Left kidney (tissue), 8 donors: ENCODE measurements at places on chromosomes 16 and 17.

- no peak for DNase-seq
These were observed 56.7 kb upstream of the NOG start for GRCh38 chr17:56536766-56537165.

DNA sequence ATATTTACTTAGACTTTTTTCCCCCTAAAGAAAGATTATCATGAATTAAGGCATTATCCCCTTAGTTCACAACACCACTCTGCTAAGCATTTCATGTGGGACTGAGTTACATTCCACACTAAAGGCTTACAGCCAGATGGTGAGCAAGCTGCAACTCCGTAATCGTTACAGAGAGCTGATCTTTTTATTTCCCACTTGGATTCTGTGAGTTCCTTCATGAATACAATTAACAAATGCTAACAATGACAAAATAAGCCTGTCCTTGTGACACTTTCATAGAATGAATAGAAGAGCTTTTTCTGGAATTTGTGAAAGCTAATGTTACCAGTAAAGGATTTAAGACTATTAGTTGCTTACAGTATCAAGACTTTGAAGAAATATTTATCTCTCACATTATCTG lies 8.7 kb downstream of the OGFOD1 start:
- no peak for DNase-seq

DNA sequence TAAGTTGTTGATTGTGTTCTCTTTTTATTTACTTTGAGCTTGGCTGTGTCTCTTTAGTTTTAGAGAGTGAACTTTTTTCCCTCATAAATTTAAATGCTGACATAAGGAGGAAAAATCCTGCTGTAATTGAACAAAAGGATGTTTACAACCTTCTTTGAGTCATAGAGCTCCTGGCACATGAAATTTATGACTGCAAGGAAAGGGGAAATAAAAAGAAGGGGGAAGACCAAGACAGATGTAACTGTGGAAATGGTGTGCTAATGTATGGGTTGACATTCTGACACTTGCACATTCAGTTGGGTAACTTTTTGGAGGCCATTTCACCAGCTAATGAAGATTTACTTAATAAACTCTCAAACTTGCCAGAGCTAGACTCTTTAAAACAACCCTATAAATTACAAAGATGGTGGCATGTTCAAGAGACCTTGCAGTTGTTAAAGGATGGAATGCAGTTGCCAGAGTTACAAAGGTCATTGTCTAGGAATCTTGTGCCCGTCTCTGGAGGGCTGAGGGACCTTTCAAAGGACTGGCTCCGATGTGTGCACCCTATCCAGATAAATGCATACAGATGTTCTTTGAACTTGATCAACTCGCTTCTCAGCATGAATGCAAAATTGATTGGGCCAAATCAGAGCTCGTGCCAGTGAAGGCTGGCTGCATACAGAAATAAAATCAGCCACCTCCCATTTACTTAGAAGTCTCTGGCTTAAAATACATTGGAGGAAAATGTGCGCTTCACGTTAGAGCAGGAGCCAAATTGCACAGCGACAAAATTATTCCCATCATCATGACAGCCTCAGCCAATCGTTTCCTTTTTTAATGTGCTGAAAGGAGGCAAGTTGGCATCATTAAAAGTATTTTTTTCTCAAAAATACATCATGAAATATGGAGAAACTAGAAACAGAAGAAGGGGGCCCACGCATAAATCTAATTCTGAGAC lies 289.0 kb upstream of the XYLT1 start:
- peak; percentile 17 for DNase-seq

DNA sequence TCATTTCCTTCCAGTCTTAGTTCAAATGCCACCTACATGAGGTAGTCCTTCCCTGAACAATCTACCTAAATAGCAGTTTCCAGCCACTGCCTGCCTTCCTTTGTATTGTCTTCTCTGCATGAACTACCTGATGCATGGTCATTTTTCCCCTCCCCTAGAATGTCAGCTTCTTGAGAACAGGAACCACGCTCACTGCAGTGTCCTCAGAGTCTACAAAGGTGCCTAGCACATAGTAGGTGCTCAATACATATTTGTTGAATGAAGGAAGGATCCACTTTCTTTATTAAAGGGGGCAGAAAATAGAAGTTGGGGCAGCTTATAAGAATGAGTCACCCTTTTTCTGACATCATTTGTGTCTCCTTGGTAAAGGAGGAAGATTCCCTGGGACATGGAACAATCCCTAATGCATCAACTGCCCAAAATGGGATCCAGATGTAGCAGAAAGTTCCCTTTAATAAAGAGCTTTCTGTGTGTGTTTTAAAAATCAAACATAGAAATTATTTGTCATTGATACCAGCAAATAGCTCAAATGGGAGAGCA lies 4.4 kb upstream of the CYLD start:
- no peak for DNase-seq

DNA sequence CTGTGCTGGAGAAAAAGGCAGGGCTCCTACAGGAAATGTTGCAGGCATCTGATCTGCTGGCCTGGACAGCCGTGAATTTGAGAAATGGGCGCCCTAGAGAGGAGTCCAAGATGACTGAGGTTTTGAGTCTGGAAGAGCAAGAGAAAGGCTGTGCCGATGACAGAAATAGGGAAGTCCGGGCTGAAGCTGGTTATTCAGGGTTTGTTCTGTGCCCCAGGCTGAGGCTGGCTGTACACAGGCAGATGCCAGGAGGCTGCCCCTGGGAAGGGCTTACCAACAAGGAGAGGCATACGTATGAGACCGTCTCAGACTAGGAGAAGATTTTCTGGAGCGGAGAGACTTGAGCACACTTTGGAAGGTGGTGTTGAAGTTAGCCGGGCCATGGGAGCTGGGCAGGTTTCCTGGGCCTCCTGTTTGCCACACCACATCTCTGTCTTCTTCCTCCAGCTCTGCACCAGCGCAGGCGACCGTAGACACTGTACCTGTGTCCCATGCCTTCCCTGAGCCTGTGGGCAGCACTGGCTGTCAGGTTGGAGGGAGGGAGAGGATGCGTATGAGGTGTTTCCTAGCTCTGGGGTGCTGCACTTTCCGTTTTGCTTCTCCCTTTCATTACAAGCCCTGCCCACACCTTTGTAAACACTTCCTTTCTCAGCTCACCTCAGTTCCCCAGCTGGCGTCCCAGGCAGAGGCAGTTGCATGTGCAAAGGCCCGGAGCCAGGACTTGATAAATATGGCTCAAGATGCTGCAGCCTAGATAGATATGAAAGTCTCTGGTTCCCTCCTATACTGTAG lies 80.8 kb downstream of the SPECC1 start:
- DNase-seq, result no peak

DNA sequence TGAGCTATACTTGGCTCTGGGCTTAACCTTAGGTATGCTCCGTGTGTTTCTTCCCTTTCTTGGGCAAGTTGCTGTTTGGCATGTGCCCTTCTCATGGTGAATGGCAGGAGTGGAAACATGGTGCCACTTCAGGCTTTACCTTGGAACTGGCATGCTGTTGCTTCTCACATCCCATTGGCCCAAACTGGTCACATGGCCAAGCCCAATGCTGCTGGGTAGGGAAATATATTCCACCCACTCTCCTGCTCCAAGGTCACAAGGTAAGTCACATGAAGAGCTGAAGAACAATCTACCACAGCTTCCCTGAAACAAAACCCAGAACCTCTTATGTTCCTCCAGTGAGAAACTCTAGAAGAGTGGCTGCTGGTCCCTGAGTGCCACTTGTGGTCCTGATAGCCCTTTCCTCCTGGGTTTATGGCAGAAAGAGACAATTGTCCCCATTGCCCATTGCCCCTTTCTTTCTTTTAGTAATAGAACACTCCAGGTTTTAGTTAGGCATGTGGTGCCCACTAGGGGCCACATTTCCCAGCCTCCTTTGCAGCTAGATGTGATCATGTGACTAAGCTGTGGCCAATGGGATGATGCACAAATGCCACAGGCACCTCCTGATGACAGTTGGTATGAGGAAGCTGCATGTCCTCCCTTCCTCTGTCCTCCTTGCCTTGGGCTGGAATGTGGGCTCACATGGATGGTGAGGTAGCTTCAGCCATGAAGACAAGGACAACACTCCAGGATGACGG lies 50.3 kb downstream of the MEOX1 start:
- no peak for DNase-seq

- DNase-seq, result peak; percentile 43
These were observed 9.3 kb downstream of the JUP start for GRCh38 chr17:41777157-41777573.

- no peak for DNase-seq
These were observed 595.9 kb downstream of the WWOX start for GRCh38 chr16:78695391-78695790.

DNA sequence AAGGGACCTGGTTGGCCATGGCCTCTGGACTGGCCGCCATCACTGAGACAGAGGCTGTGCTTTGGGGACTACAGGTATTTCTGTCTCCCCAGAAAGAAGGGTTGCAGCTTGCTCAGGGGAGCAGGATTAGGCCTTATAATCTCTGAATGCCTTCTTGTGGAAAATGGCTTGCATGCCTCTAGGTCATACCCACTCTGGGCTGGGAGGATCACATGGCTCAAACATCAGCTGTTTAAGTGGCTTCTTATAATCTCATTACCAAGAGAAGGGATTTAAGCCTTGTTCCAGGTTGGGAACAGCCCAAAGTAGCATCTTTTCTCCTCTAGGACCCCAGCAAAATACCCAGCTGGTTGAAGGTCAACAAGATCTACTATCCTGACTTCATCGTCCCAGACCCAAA lies 19.1 kb downstream of the LIG3 start:
- DNase-seq, result no peak

DNA sequence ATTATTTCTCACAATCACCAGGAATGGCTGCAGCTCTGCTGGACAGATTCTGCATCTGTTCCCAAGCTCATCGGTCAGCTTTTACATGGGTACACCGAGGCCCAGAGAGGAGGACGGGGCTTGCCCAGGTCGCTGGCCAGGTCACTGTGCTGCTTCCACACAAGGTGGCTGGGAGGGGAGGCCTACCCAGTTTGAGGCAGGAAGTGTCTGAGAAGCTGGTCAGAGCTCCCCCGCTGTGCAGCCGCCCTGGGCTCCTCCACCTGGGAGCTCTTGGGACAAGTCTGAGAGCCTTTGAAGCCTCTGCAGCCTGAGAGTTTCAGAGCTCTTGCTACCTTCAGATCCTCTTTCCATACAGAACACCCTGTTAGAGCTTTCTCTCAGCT lies 143.3 kb downstream of the CLEC16A start:
- DNase-seq, result no peak

DNA sequence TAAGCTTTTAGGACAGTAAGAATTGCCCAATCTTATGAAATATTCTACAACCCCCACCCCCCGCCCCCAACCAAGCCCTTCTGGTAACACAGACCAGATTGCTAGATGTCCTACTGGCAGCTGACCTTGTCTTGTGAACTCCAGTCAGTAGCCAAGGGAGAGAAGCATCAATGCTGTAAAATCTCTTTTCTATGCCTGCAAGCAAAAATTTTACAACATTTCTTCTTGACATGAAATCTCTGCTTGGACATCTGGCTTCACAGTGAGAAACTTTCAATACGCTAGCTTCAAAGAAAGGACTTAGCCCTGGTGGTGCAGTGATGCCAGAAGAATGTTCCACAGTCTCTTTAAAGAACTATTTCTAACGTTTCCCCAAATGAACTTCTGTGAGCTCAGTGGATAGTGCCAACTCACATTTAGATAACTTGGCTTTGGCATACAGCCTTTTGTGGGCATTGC lies 169.3 kb upstream of the AXIN2 start:
- DNase-seq, result no peak

- DNase-seq, result no peak
These were observed 25.6 kb upstream of the CPPED1 start for GRCh38 chr16:12829096-12829888.

- no peak for DNase-seq
These were observed 380.8 kb downstream of the SLC39A11 start for GRCh38 chr17:72711521-72712310.

DNA sequence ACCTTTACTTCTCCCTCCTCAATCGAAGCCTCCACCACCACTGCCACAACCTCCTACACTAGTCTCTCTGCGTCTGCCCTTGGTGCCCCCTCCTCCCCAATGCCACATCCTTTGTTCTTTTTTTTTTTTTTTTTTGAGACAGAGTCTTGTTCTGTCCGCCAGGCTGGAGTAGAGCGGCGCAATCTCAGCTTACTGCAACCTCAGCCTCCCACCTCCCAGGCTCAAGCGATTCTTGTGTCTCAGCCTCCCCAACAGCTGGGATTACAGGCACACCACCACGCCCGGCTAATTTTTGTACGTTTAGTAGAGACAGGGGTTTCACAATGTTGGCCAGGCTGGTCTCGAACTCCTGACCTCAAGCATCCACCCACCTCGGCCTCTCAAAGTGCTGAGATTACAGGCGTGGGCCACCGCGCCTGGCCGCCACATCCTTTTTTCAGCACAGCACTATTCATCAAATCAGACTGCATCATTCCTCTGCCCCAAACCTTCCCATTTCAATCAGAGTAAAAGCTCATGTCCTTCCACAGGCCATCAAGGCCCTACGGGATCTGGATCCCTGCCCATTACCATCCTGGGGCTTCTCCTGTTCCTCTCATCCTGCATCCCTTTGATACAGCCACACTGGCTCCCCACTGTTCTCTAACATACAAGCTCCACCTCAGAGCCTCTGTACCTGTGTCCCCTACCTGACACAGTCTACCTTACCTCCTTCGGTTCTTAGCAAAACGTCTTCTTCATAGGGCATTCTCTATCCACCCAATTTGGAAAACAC lies 2.0 kb downstream of the KLHL11 start:
- no peak for DNase-seq
